NCI-H1436 treated with DMSO at 0.1 percent for 48 hours (cell line): ENCODE measurements at places on chromosomes 12 and 14.

- DNase-seq = no peak
Measured at GRCh38 chr12:124861898-124862676, 1.6 kb downstream of the SCARB1 start.

GRCh38 chr12:57726151-57726883, 12.2 kb downstream of the AGAP2 start:
- DNase-seq = peak; percentile 40

- DNase-seq = no peak
Measured at GRCh38 chr14:104328607-104329006, 190.2 kb downstream of the KIF26A start.

GRCh38 chr12:82225871-82226270, 132.3 kb downstream of the CCDC59 start:
- no peak for DNase-seq

DNA sequence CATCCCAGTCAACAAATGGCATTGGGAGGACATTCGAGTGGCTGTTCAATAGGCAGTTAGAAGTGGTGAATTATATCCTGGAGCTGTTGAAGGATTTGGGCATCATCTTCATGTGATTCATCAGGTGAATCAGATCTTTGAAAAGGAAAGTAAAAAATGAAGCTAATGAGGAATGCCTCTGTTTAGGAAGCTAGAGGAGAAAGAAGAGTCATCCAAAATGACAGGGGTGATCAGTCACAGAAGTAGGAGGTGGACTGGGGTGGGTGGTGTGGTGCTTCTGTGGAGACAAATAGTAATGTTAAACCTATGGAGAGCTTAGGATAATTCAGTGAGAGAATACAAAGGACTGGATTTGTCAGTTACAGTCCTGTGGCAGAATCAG, 32.7 kb downstream of the DIP2B start:
- no peak for DNase-seq

DNA sequence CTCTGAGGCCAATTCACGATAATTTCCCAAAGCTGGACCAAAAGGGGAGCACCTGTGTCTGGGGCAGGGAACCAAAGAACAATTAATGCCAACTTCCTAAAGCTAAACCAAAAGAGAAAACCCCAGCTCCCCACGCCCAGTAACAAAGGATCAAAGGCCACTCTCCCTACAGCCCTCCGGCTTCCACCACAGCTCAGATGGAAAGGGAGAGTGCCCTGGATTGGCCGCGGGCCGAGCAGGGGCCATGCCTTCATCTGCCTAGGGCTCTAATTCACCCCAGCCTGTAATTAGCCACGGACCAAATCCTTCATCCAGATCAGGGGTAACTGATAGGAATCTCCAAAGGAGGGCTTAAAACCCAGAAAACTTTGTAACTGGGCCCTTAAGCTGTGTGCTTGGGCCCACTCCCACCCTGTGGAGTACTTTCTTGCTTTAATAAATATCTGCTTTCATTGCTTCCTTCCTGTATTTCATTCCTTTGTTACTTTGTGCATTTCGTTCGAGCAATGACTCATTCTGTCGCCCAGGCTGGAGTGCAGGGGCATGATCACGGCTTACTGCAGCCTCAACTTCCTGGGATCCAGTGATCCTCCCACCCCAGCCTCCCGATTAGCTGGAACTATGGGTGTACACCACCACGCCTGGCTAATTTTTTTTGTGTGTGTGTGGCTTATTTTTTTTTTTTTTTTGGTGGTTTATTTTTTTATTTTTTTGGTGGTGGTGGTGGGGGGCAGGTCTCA, 65.5 kb upstream of the PPP4R3A start:
- no peak for DNase-seq

DNA sequence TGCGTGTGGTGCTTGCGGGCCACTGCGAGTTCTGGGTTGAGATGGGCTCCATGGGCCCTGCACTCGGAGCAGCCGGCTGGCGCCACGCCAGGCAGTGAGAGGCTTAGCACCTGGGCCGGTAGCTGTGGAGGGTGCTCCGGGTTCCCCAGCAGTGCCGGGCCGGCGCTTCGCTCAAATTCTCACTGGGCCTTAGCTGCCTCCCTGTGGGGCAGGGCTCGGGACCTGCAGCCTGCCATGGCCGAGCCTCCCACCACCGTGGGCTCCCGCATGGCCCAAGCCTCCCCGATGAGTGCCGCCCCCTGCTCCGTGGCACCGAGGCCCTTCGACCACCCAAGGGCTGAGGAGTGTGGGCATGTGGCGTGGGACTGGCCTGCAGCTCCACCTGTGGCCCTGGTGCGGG, 375.7 kb downstream of the NELL2 start:
- no peak for DNase-seq

- DNase-seq = no peak
Measured at GRCh38 chr14:52926953-52927352, 23.9 kb downstream of the FERMT2 start.

GRCh38 chr12:120064054-120064940, 52.3 kb downstream of the RAB35 start:
- DNase-seq = no peak

DNA sequence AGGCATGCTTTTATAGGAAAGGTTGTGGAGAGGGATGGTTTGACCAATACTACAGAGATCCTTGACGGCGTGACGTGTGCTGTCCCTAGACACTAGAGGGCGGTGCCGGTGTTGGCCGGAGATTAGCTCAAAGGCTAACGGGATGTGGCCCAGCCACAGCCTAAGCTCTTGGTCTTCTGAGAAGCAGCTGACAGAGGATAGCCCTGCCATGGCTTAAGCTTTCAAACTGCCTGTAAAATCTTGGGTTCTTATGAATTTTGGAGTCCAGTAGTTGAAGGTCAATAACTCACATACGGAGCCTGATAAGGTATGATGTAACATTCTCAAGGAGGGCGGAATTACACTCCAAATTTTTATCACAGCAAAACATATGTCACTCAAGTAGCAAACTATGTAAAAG, 515.7 kb upstream of the ATXN7L3B start:
- no peak for DNase-seq

DNA sequence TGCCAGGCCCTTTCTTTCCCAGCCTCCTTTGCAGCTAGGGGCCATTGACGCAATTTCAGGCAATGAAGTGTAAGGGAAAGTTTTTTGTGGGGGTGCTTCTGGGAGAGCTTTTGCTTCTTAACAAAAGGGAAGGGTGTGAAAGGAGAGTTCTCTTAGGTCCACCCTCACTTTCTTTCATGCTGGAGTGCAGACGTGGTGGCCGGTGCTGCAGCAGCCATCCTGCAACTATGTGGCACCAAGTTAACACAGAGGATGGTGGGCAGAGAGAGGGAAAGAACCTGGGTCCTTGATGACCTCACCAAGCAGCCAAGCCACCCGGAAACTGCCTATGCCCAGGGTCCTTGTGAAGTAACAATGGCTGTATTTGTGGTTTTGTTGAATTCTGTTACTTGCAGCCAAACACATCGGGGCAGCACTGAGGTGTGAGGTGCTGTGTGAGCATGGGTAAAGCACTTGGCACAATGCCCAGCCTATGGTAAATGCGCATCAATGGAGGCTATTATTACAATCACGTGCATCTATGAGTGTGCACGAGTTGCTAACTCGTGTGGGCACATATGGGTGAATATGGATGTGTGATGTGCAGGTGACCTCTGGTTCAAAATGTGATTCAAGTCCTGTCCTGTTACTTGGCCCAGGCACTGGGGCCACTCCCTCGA, 122.6 kb downstream of the CALM1 start:
- no peak for DNase-seq

DNA sequence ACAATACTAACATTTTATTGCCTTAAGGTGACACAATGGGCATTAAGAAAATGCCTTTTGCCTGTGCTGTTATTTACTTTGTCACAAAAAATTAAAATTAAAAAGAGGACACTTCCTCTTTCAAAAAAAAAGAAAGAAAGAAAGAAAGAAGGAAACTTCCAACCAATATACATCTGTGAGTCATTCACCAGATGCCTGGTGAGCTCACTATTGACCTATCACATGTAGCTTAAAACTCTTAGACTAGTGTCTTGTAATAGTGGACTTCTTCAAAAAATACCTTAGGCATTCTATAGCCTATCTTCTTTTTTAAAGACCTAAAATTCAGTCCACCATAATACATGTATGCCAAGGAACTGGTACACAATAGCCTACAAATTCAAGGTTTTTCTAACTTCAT, 4.9 kb upstream of the SOX5 start:
- DNase-seq = no peak

- no peak for DNase-seq
Measured at GRCh38 chr12:70402597-70402996, 36.5 kb downstream of the KCNMB4 start.

- DNase-seq = no peak
Measured at GRCh38 chr12:78096909-78097597, 266.4 kb downstream of the NAV3 start.

- no peak for DNase-seq
Measured at GRCh38 chr12:106112145-106112821, 26.5 kb downstream of the NUAK1 start.

DNA sequence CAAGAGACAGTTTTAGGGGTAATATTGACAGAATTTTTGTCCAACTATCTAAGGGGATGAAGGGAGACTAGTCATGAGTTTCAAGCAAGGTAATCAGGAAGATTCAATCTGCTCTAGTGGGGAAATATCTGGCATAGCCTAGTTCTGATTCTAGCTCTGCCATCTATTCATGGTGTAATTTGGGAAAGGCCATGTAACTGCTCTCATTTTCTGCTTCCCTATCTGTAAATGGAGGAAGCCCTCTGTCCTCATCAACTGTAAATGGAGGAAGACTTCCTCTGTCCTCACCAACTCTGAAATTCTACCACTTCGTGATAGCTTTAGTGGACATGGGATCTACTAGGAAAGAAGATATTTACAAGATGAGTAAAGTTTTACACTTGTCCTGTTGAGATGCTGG, 37.9 kb downstream of the BHLHE41 start:
- DNase-seq = no peak

DNA sequence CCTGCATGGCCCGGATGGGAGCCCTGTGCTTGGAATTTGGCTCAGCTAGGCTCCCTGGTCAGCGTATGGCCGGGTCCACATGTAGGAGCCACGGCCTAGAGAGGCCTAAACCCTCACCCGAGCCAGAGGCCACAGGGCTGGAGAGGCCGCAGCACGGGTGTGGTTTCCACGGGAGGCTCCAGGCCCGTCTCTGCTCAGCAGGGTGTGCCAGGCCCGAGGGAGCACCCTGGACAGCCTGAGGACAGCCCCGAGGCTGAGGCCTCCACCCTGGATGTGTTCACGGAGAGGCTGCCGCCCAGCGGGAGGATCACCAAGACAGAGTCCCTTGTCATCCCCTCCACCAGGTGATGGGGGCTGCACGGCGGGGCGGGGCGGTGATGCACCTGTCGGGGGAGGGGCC, 17.6 kb upstream of the TEX22 start:
- no peak for DNase-seq

- no peak for DNase-seq
Measured at GRCh38 chr14:62776300-62776699, 269.0 kb downstream of the KCNH5 start.

DNA sequence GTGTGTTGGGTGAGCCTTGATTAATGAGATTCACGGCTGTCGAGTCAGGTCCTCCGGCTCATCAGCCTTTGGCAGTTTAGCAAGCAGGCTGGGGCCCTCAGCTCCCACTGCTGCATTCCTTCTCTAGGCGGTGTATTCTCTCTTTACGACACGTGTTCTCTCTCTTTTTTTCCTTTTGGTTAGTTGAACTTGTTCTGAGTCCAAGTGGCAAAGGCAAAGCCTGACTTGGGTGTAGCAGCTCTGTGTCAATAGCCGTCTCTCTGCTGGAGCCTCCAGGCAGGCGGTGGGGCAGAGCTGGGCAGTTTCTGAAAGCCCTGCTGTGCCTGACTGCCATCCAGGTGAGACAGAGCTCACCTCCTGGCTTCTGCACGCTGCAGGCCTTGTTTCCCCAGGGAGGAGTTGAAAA, 46.6 kb downstream of the SUSD6 start:
- no peak for DNase-seq

DNA sequence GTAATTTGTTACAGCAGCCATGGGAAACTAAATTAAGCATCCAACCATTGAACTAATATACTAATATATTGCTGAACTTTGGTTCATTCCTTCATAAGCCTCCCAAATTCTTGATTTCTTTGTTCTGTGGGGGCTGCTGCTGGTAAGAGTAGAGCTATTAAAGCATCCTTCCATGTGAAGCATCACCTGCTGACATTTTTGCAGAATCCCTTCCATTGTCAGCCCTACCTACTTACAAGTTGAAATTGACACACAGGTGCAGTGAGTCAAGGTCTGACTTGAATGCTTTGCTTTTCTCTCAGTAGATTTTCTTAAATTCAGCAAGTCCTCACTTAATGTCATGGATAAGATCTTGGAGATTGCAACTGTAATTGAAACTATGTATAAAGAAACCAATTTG, 474.4 kb downstream of the APAF1 start:
- no peak for DNase-seq

DNA sequence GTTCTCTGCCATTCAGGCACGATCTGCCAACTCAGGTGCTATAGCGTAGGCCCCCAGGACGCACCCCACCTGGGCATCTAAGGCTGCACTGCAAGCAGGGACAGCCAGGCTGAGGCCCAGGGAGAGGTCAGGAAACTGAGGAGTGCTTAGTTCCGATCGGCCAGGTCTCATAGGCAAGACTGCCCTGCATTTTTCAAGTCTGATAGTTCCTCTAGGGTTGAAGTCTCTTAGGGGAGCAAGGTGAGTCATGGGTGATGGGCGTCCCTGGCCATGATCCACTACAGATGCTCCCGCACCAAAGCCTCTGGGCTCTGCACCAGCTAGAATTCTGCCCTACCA, 13.2 kb downstream of the NOPCHAP1 start:
- DNase-seq = no peak

- no peak for DNase-seq
Measured at GRCh38 chr12:67601126-67601525, 47.4 kb upstream of the DYRK2 start.

DNA sequence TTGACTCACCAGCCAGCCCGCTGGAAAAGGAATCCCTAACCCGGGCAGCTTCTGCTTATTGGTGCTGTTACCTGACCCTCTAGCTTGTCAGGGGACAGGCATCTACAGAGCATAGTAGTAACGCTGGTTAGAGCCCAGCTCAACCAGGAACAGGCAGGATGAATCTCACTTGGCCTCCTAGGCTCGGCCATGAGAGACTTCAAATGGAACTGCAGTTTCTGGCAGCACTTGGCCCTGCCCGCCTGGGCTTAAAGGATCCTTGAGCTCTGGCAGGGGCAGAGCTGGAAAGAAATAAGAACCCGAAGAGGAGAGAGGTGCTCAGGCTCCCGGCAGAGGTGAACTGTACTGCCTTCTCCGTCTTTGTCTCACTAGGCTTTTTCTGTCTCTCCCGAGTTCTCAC, 2.3 kb upstream of the LHX5 start:
- DNase-seq = no peak

- DNase-seq = no peak
Measured at GRCh38 chr14:102849526-102850379, 72.5 kb downstream of the TRAF3 start.
